ENCODE measurements at places on chromosomes 1 and 21.

- peak; percentile 6 for DNase-seq
Observed at GRCh38 chr1:27940297-27940696, 5.5 kb downstream of the SMPDL3B start.

GRCh38 chr1:152410599-152410998, 3.5 kb downstream of the CRNN start:
- no peak for DNase-seq

- no peak for DNase-seq
Observed at GRCh38 chr1:174005032-174005431, 17.1 kb downstream of the RC3H1 start.

DNA sequence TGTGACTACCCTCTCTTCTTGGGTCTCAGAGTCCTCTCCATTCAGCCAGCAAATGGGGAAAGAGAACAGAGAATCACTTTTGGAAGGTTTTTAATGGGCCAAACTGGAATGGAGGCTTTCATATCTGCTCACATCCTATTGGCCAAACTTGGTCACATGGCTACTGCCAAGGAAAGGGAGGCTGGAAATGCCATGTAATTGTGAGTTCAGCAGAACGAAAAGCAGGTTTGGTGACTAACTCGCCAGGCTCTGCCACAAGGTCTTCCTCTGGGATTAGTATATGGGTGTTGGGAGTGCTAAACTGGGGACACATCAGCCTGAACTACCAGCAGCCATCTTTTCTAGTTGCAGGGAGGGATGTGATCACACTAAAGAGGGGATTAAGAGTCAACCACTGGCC, 19.2 kb downstream of the RD3 start:
- DNase-seq = no peak

GRCh38 chr1:24963943-24964693, 34.0 kb upstream of the RUNX3 start:
- DNase-seq = no peak

DNA sequence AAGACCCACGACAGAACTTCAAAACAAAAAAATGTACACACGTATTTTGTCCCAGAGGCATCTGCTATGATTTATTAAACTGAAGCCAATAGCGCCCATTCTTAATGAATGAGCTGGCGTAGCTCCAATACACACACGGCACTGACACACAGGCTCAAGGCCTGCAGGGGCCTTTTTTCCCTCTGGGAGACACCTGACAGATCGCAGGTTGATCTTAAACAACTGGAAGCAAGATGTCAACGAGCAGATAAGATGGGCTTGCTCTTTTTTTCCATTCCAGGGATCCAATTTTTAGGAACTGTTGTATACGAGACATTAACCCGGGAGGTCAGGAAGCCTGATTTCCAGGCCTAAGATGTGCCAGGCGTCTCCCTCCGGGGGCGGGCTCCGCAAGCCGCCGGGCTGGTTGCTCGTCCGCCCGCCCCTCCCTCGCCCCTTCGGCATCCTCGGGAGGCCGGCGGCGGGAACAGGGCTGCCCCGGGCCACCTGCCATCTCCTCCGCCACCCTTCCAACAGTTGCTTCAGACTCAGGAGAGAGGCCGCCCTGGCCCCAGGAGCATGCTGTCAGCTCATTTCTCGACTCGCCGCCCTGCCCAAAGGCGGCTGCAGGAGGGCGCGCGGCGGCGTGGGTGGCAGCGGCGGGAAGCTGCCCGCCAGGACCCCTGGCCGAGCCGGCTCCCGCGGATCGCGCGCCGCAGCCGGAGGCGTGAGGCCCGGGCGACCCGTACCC, 735 bp downstream of the TTC13 start:
- peak; percentile 69 for DNase-seq

- no peak for DNase-seq
Observed at GRCh38 chr1:35660581-35661473, 19.5 kb upstream of the PSMB2 start.

GRCh38 chr1:42109600-42109999, 43.6 kb upstream of the GUCA2B start:
- DNase-seq = no peak

GRCh38 chr1:201505503-201505890, 1.4 kb downstream of the CSRP1 start:
- no peak for DNase-seq

GRCh38 chr1:92538413-92539061, 51.8 kb upstream of the GFI1 start:
- no peak for DNase-seq

- DNase-seq = no peak
Observed at GRCh38 chr1:22123071-22123390, 19.9 kb downstream of the WNT4 start.

DNA sequence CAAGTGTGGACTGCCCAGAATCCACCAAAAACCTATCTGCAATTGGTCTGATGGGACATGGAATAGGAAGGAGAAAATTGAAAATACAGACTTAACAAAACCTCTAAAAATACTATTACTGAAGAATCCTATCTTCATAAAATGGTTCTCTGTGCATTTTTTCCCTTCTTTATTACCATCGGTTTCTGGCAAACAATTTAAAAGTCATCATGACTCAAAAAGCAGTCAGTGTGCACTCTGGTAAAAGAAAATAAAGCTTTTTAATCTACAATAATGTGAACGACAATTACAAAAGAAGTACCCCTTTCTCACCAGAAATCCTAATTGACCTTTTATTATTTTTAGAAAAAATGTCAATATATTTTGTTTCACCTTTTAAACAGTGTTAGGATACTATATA, 186.3 kb downstream of the TPR start:
- no peak for DNase-seq

DNA sequence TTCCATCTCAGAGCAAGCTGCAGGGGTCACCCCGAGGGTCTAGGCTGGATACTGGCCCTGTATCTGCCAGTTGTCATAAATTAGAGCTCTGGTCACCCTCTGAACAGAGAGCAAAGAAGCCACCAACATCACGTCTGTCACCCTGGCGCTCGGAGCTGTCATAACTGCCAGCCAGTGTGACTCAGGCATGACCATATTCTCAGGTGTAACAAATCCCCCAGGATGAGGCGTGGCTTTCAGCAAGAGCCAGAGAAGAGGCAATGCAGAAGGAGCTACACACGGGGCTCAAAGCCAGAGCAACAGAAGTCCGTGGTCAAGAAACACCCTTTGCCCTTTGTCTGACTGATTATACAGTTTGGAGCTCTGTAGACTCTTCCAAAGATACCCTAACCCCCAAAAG, 40.0 kb downstream of the PRAMEF20 start:
- no peak for DNase-seq

- no peak for DNase-seq
Observed at GRCh38 chr1:63935553-63935952, 161.7 kb downstream of the ROR1 start.

DNA sequence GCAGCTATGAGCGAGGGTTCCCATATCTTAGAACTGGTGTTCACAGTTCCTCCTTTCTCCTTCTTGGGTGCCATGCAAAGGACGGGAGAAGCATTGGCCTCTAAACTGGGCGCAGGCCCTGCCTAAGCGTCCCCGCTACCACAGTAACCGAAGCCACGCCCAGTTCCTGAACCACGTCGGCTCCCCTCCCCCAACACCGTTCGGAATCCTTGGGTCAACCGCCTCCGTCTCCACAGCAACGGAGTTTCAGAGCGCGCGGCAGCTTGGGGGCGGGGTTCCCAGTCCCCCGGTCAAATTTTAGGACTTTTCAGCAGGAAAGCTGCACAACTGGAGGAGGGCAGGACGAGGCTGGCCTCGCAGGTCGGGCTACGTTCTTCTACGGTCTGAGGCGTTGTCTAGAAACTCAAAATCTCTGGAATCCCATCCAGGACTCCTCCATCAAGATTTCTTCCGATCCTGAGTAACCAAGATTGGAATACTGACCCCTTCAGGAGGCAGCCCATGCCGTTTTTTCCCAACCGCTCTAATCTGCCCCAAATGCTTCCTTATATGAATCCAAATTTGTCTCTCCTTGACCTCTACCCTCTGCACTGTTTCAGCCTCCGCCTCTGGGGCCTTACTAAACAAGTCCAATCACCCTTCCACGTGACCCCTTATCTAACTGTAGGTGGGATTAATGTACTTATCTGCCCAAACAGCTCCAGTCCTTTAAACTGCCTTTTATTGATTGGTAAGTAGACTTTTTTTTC, at the start of gene SPAG17:
SPAG17 (minus strand) TSS at position 145 of the 749 bp plus-strand sequence; CDS start at position 74, 71 bp downstream.
- DNase-seq = no peak

DNA sequence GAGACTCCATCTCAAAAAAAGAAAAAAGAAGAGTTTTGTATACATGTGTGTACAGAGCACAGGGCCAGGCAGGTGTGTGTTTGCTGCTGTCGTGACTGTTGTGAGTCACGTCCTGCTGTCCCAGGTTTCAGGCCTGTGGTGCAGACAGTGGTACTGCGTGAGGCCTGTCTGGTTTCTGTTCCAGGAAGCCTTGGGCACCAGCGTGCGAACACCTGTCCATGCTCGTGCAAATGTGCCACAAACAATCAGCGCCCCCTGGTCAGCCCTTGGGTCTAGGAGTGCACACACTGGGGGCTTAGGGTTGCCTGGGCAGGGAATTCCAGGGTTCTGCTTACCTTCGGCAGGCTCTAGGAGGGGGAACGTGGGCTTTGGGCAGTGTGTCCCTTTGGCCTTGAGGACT, 16.9 kb downstream of the GPR157 start:
- DNase-seq = no peak

GRCh38 chr1:156705918-156706656, 704 bp upstream of the CRABP2 start:
- peak; percentile 72 for DNase-seq

GRCh38 chr1:30637183-30637980, 86.0 kb downstream of the MATN1 start:
- DNase-seq = no peak

DNA sequence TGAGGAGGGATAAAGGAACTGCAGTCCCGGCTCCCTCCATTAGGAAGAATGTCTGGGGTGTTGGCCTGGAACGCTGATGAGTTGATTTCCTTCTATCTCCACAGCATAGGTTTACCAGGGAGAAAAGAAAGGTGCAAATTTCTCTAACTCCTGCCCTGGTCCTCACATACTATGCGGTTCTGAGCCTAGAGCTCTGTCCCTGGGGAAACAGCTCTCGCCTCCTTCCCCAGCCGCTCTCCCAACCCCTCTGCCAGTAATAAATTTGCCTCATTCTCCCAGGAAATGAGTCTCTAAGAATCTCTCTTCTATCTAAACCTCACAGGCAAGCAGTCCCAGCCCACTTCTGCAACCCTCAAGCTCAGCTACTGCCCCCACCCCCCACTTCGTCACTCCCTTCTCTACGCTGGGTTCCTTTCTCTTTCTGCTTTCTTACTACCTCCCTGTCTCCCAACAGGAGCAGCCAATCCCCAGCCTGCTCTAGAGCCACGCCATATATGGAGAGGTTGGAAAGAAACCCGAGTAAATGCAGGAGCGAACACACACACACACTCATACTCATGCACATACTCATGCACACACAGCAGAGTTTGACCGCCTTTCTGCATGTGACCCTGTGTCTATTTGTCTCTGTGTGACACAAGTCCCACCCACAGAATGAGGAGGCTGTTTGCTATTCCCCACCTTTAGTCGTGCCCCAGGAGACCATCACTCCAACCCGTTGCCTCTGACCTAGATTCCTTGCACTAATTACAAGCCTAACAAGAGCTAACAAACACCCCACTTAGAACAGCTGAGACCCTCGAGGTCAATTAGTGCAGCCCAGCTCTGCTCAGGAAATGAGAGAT, 13.4 kb downstream of the PLEKHO1 start:
- no peak for DNase-seq

- DNase-seq = no peak
Observed at GRCh38 chr1:42177541-42177981, 13.0 kb upstream of the GUCA2A start.

GRCh38 chr1:63403386-63403785, 36.0 kb downstream of the ALG6 start:
- no peak for DNase-seq

GRCh38 chr1:55257958-55258357, 42.8 kb upstream of the USP24 start:
- DNase-seq = no peak

DNA sequence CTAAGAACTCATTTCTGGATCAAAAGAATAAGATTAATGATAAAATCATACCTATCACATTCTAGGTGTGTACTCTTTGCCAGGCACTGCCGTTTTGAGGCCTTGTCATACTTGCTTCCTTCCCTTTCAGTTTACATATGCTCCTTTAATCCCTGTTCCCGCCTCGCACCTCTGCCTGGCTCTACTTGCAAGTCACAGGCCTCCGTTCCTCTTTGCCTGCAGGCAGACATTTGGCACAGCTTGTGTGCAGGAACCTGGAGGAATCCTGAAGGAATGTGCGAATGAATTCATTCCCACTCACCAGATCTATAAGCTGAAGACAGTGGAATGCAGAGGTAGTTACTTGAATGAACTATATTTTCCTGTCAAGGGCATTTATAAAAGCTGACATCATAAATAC, 13.8 kb downstream of the WLS start:
- DNase-seq = no peak

DNA sequence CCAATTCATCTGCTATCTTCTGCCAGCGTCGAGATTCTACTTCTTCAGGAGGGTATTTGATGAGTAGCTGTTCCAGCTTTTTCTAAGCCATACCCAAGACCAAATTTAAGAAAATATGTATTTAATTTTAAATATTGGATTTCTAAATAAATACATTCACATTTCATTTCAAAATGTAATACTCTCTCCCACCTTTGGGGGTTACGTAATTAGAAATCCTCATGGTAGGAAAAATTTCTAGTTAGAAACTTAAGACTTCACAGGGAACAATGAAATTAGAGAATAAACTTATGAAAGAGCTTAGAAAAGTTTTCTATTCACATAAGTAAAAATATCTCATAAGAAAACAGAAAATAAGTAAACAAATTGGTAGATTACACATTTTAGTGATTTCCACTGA, 102.9 kb downstream of the ZZZ3 start:
- DNase-seq = no peak

- no peak for DNase-seq
Observed at GRCh38 chr1:151952811-151953210, 40.8 kb downstream of the S100A10 start.

- DNase-seq = no peak
Observed at GRCh38 chr1:230282157-230282556, 144.0 kb downstream of the PGBD5 start.

- no peak for DNase-seq
Observed at GRCh38 chr1:150532860-150533259, 16.3 kb upstream of the ADAMTSL4 start.

- DNase-seq = no peak
Observed at GRCh38 chr21:31191553-31191952, 152.5 kb downstream of the TIAM1 start.

- no peak for DNase-seq
Observed at GRCh38 chr1:61389926-61390845, 307.8 kb downstream of the NFIA start.

- no peak for DNase-seq
Observed at GRCh38 chr21:31945141-31945540, 72.3 kb downstream of the HUNK start.

GRCh38 chr1:157472959-157473358, 79.4 kb downstream of the FCRL5 start:
- DNase-seq = no peak

DNA sequence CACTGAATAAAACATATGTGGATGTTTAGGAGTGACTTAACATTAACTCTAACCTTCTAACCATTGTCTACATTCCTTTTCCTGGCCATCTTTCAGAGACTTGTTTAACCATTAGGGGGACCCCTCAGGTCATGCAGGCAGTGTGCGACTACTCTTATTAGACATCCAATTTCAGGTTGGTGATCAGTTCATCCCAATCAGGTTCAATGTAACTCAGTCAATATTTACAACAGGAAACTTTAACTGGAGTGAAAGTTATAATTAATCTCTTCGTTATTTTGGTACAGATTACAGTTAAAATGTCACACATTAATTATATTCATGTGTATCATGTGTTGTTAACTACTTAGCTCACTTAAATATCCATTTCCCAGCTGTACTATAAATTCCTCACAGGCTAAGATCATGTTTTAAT, 68.8 kb upstream of the RGS1 start:
- DNase-seq = no peak
